T-helper 1 cell (primary cell): ENCODE measurements at places on chromosomes 6 and 20.

- DNase-seq = no peak
These were observed 9.3 kb upstream of the RNGTT start for GRCh38 chr6:88972504-88973423.

DNA sequence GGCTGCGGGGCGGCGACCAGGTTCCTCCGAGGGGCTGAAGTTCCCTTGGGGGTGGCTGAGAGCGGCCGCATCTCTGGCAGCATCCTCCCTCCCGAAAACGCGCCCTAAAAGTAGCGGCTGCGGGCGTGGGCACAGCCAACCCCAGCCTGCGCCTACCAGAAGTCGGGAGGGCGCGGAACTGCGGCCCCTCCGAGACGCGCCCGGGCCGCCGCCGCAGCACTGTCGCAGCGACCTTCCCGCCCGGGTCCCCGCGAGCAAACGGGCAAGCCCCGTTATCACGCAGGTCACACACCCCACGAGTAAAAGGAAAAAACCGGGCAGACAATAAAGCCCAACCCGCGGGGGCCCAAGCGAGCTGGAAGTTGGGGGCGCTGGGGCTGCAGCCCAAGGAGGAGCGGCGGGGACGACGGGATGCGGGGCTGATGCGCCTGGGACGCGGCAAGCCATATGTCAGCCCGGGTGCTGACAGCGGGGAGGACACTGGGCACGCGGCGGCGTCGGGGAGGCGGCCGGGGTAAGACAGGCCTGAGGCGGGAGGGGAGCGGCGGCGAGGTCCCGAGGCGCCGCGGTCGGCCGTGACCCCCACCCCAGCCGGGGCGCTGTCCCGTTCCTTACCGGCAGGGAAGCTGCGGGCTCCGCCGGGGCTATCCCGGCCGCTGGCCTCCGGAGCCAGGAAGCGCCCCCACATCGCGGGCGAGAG is 659 bp downstream of the CEP85L start:
- DNase-seq = peak; percentile 48

GRCh38 chr6:139829576-139829975 is 455.1 kb upstream of the CITED2 start:
- DNase-seq = no peak

GRCh38 chr20:63163596-63164483 is 52.1 kb downstream of the YTHDF1 start:
- no peak for DNase-seq

GRCh38 chr6:12353731-12354130 is 63.6 kb downstream of the EDN1 start:
- no peak for DNase-seq

DNA sequence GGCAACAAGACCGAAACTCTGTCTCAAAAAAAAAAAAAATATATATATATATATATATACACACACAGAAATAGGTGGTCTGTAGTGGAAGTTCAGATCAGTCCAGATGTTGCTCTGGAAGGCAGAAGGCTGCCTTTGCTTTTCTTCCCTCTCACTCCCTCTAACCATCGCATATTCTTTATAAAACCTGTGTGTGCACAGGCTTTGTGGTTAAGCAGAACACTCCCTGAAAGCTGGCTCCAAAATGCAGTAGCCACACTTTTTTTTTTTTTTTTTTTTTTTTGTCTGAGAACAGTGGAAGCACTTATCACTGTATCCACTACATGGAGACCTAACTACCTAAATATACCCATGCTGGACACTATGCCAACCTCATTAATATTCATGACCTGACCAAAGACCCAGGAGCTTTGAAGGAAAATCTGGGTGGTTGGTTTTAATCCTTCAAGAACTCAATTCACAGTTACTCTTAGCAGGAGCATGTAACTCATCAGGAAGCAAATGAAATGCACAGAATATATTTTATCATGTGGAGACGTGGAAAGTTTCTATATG is 20.0 kb upstream of the GFOD1 start:
- no peak for DNase-seq
